ENCODE measurements at places on chromosomes 11 and 22. TPM values are rescaled to one million over a fixed set of nuclear protein-coding genes. Genes with fewer than 3 reads are reported as not detected.

LARGE2 gene
- total RNA-seq: not detected

MAP6 gene
- total RNA-seq: 9.9 TPM

SMIM38 gene
- total RNA-seq: not detected

CCDC87 gene
- total RNA-seq: 0.11 TPM

BLID gene
- 4.1 TPM for total RNA-seq

GRCh38 chr11:125215976-125216375 lies 51.4 kb downstream of the PKNOX2 start:
- H3K4me1 ChIP-seq: no peaks in the 10 kb centered on the region
- H3K4me3 ChIP-seq: no peak overlapping the region
- no peak for DNase-seq
- peaks cover 27% of the 10 kb centered on the region for H3K27me3 ChIP-seq
- H3K27ac ChIP-seq: no peak overlapping the region

DNA sequence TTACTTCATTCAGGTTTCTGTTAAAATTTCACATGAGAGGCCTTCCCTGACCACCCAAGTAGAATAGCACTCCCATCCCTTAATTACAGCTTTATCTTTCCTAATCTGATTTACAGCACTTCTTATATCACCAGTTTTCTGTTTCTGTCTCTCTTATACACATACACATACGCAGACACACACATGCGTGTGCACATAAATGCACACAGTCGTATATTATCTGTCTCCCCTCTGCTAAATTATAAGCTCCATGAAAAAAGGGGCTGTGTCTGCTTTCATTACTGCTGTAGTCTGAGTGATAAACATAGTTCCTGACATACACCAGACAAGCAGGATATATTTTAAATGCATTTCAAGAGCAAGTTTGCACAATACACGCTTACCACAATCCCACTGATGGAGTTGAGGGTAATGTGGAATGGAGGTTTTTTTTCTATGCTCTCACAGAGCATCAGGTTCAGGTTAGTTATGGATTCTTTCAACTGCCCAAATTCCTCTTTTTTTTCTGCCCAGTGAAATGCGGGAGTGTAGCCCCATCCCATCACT lies 13.7 kb upstream of the TOP3B start:
- no peak for DNase-seq
- no peaks in the 10 kb centered on the region for H3K4me1 ChIP-seq

GRCh38 chr22:44622679-44623078 lies 79.3 kb upstream of the PRR5 start:
- H3K27me3 ChIP-seq: no peaks in the 10 kb centered on the region
- no peak for DNase-seq
- H3K4me3 ChIP-seq: no peak overlapping the region
- no peaks in the 10 kb centered on the region for H3K36me3 ChIP-seq
- H3K4me1 ChIP-seq: no peaks in the 10 kb centered on the region

- H3K4me3 ChIP-seq: no peak overlapping the region
- no peaks in the 10 kb centered on the region for H3K36me3 ChIP-seq
- H3K27me3 ChIP-seq: peaks cover 3% of the 10 kb centered on the region
- no peak overlapping the region for H3K27ac ChIP-seq
- H3K4me1 ChIP-seq: no peaks in the 10 kb centered on the region
These were observed 235.0 kb downstream of the TENM4 start for GRCh38 chr11:79205786-79206185.

DNA sequence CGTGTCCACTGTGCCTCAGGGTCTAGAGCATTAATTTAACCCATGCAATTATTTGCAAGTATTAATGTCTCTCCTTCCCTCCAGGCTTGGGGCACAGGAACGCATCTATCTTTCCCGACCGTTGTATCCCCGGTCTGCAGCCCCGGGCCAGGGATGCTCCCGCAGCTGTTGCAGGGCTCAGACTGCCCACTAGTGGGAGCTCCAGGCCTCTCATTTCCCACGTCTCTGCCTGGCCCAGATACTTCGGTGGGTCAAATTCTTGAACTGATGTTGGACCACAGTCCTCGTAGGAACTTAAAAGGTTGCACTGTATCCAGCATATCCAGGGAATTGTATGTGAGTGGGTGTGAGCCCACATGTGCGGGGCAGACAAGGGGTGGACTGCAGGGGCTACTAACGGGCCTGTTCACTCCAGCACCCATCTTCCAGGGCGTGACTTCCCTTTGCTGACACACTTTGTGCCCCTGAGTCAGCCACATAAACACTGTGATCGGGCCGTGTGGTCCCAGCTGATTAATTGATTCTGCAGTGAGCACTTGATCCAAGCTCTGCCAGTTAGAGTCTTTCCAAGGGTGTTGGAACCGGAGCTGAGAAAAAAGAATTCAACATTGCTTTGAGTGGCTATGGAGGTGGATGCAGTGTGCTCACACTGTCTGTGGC lies 451.3 kb downstream of the TBC1D22A start:
- H3K4me1 ChIP-seq: no peaks in the 10 kb centered on the region
- no peaks in the 10 kb centered on the region for H3K27me3 ChIP-seq
- H3K27ac ChIP-seq: no peak overlapping the region
- DNase-seq: peak; percentile 54

GRCh38 chr11:20010156-20010850 lies 150.0 kb downstream of the DBX1 start:
- H3K4me1 ChIP-seq: peaks cover 9% of the 10 kb centered on the region
- H3K4me3 ChIP-seq: no peak overlapping the region
- no peak for DNase-seq
- H3K27ac ChIP-seq: no peak overlapping the region
- H3K27me3 ChIP-seq: no peaks in the 10 kb centered on the region
- no peaks in the 10 kb centered on the region for H3K36me3 ChIP-seq

DNA sequence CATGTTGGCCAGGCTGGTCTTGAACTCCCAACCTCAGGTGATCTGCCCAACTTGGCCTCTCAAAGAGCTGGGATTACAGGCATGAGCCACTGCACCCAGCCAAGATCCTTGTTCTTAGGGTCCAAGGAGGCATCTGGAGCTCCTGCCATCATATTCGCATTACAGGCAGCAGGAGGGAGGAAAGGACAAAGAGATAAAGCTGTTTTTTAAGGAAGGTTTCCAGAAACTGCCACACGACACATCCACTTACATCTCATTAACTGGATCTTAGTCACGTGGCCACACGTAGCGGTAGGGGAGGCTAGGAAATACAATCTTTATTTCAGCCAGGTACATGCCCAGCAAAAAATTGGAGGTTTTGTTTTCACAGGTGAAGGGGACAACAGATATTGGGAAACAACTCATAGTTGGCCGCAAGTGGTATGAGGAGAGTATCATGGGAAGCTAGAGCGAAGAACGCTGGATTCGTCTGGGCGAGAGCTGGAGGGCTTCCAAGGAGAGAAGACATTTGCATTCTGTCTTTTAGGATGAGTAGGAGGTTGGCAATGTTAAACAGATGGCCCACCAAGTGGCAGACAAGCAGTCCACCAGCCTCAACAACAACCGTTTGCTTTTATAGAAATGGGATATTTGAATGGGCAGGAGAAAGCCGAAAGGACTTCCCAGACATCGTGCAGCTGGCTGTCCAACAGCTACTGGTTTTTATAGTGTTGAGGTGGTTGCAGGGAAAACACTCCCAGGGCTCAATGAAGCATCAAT lies 39.2 kb upstream of the DMC1 start:
- H3K36me3 ChIP-seq: no peaks in the 10 kb centered on the region
- H3K27ac ChIP-seq: no peak overlapping the region
- no peaks in the 10 kb centered on the region for H3K27me3 ChIP-seq
- DNase-seq: no peak
- peaks cover 13% of the 10 kb centered on the region for H3K4me1 ChIP-seq

DNA sequence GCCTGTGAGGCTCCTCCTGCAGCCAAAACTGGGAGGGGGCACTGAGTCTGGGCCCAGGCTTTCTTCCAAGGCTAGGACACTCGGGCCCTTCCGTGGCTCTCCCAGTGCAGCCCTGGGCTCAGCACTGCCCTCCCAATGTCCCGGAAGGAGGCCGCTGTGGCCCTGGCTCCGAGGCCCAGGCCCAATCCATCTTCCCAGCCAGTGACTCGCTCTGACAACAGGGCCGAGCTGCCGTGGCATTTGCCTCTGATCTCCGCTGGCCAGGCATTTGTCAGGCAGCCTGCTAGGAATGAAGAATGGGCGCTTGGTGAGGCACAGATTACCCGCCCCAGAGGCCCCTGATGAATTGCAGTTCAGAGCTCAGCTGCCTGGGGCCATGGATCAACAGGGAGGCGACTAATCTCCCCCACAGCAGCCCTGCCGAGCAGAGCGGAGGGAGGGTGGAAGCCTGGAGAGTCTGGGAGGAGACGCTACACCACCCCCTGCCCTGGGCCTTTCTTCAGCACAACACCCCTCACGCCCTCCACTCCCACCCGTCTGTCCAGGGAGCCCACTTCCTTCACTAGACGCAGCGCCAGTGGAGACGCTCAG lies 8.3 kb downstream of the FXYD2 start:
- no peaks in the 10 kb centered on the region for H3K27me3 ChIP-seq
- H3K36me3 ChIP-seq: no peaks in the 10 kb centered on the region
- H3K27ac ChIP-seq: no peak overlapping the region
- no peaks in the 10 kb centered on the region for H3K4me1 ChIP-seq
- no peak overlapping the region for H3K4me3 ChIP-seq

DNA sequence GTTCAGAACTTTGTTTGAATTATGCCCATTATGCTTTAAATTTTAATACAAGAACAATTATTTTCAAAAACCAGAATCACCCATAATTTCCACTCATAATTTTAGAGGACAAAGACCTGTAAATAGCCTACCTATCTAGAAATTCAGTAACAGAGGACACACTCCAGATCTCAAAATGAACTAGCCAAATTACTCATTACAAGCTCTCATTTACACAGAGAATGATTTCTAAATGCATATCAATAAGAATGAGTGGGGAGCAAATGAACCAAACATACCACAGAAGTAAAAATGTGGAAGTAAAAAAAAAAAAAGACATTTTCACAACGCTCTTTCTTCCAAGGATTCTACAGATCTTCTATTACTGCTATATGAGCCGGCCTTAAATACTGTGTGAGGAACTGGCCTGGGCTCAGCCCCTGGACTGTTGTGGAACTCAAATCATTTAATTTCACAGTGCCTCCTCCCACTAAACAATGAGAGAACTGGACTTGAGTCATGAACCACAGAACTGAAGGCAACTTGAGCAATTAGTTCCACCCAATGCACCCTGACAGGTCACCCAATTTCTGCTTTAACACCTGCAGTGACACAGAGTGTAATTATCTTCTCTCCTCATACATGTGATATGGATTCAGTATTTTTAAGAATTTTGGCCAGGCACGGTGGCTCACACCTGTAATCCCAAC lies 8.0 kb downstream of the MRTFA start:
- H3K4me1 ChIP-seq: peaks cover 24% of the 10 kb centered on the region
- H3K36me3 ChIP-seq: no peaks in the 10 kb centered on the region
- DNase-seq: peak; percentile 79
- H3K4me3 ChIP-seq: 0 out of 2 replicates have a peak overlapping the region, but pooled peaks have one; percentile 0

DNA sequence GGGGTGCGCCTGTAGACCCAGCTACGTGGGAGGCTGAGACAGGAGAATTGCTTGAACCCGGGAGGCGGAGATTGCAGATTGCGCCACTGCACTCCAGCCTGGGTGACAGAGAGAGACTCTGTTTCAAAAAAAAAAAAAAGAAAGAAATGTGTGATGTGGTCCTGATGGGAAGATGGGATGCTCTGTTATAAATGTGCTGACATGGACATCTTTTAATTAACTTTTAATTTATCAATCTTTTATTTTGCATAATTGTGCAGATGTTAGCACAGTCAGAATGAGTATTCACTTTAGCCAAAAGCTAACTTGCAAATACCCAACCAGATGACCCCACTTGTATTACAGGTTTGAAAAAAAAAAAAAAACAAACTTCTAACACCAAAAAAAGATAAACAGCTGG lies 23.8 kb upstream of the USP47 start:
- no peaks in the 10 kb centered on the region for H3K36me3 ChIP-seq
- no peak overlapping the region for H3K27ac ChIP-seq
- peaks cover 12% of the 10 kb centered on the region for H3K4me1 ChIP-seq

- H3K4me3 ChIP-seq: no peak overlapping the region
- no peak overlapping the region for H3K27ac ChIP-seq
- peak; percentile 16 for DNase-seq
These were observed 78.7 kb downstream of the ENTHD1 start for GRCh38 chr22:39814899-39815298.

- peak overlapping the region; percentile 54 for H3K27ac ChIP-seq
- no peaks in the 10 kb centered on the region for H3K36me3 ChIP-seq
- H3K27me3 ChIP-seq: peaks cover 11% of the 10 kb centered on the region
- peak; percentile 92 for DNase-seq
- peaks cover 6% of the 10 kb centered on the region for H3K4me1 ChIP-seq
- no peak overlapping the region for H3K4me3 ChIP-seq
These were observed 380.1 kb upstream of the SYN3 start for GRCh38 chr22:33438273-33438672.

- no peak overlapping the region for H3K4me3 ChIP-seq
- no peaks in the 10 kb centered on the region for H3K4me1 ChIP-seq
- H3K27ac ChIP-seq: no peak overlapping the region
- no peak for DNase-seq
These were observed 153.0 kb upstream of the LRRC4C start for GRCh38 chr11:41612415-41612814.

- H3K4me3 ChIP-seq: no peak overlapping the region
- no peaks in the 10 kb centered on the region for H3K36me3 ChIP-seq
- H3K27ac ChIP-seq: no peak overlapping the region
- H3K27me3 ChIP-seq: no peaks in the 10 kb centered on the region
- DNase-seq: no peak
These were observed 105.8 kb downstream of the SERGEF start for GRCh38 chr11:17907046-17907445.

GRCh38 chr11:1077417-1078119 lies 2.9 kb downstream of the MUC2 start:
- no peaks in the 10 kb centered on the region for H3K27me3 ChIP-seq
- no peaks in the 10 kb centered on the region for H3K36me3 ChIP-seq
- DNase-seq: no peak
- H3K4me1 ChIP-seq: peaks cover 8% of the 10 kb centered on the region
- no peak overlapping the region for H3K4me3 ChIP-seq

DNA sequence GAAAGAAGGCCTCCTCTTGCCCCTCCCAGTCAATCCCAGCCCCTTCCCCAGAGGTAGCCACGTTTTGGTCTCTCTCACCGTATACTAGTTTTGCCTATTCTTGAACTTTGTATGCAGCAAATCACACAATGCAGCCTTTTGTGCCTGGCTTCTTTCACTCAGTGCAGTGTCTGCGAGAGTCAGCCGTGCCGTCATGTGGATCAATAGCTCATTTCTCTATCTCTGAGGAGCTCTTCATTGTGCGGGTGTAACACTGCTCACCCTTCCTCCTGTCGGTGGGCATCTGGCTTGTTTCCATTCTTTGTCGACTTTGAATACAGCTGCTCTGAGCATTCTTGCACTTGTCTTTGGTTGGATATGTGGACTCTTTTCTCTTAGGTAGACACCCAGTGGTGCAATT lies 146.5 kb downstream of the CACNA1I start:
- H3K4me3 ChIP-seq: no peak overlapping the region
- no peak for DNase-seq
- peaks cover 31% of the 10 kb centered on the region for H3K27me3 ChIP-seq
- H3K27ac ChIP-seq: no peak overlapping the region

- H3K27ac ChIP-seq: peak overlapping the region; percentile 55
- peaks cover 17% of the 10 kb centered on the region for H3K4me1 ChIP-seq
- no peak overlapping the region for H3K4me3 ChIP-seq
- H3K36me3 ChIP-seq: no peaks in the 10 kb centered on the region
- no peaks in the 10 kb centered on the region for H3K27me3 ChIP-seq
These were observed 42.6 kb downstream of the ZNF215 start for GRCh38 chr11:6968816-6969215.
